OCI-LY7 (cell line): ENCODE measurements at places on chromosomes 4 and X. TPM values are rescaled to one million over a fixed set of nuclear protein-coding genes. Genes with fewer than 3 reads are reported as not detected.

The NXF2 gene
- total RNA-seq = not detected in 2 replicates

The LDOC1 gene
- not detected in 2 replicates for total RNA-seq

The CPE gene
- not detected in 2 replicates for total RNA-seq

The STK26 gene
- 28.6 and 30.9 TPM in 2 replicates for total RNA-seq

The SLC30A9 gene
- 40.8 and 42.5 TPM in 2 replicates for total RNA-seq

The TMSB15C gene
- 9.0 and 10.6 TPM in 2 replicates for total RNA-seq

The SMIM10 gene
- total RNA-seq = 0.96 and 1.5 TPM in 2 replicates

The USP9X gene
- 58.5 and 67.9 TPM in 2 replicates for total RNA-seq

The HSD17B13 gene
- 0.20 TPM in 1 of 2 replicates, not detected in the other for total RNA-seq

The IL2 gene
- not detected in 2 replicates for total RNA-seq

The SLITRK4 gene
- not detected in 2 replicates for total RNA-seq

The ANAPC10 gene
- 31.6 and 39.2 TPM in 2 replicates for total RNA-seq

The SLC34A2 gene
- total RNA-seq = not detected in 2 replicates

The WAS gene
- total RNA-seq = 87.0 and 89.7 TPM in 2 replicates

The FABP2 gene
- not detected in 2 replicates for total RNA-seq

The MFAP3L gene
- total RNA-seq = not detected in 2 replicates

The FGF13 gene
- total RNA-seq = not detected in 2 replicates

The SSX3 gene
- not detected in 2 replicates for total RNA-seq

The SOX3 gene
- not detected in 2 replicates for total RNA-seq

The UGT2B15 gene
- total RNA-seq = not detected in 2 replicates

The IL9R gene
- 5.1 and 5.5 TPM in 2 replicates for total RNA-seq

The MYOZ2 gene
- total RNA-seq = not detected in 2 replicates

The RIBC1 gene
- total RNA-seq = 0.74 and 0.88 TPM in 2 replicates

The SPOCK3 gene
- not detected in 2 replicates for total RNA-seq

The USP46 gene
- 15.5 and 15.8 TPM in 2 replicates for total RNA-seq

The MAGEA2B gene
- not detected in 2 replicates for total RNA-seq

The EGFL6 gene
- total RNA-seq = not detected in 2 replicates

The MND1 gene
- 101 and 122 TPM in 2 replicates for total RNA-seq

The TMEM271 gene
- total RNA-seq = not detected in 2 replicates

The YIPF7 gene
- total RNA-seq = not detected in 2 replicates

The IL2RG gene
- total RNA-seq = 33.3 and 33.6 TPM in 2 replicates

The OPHN1 gene
- not detected in 2 replicates for total RNA-seq

The TRIM75 gene
- total RNA-seq = not detected in 2 replicates

The LRIT3 gene
- 0.09 and 0.11 TPM in 2 replicates for total RNA-seq

The AGTR2 gene
- not detected in 2 replicates for total RNA-seq

The LRBA gene
- 63.2 and 66.7 TPM in 2 replicates for total RNA-seq
